ENCODE measurements at places on chromosomes 5 and 9.

GRCh38 chr5:80125022-80125961 is 90.1 kb downstream of the THBS4 start:
- no peak for DNase-seq

DNA sequence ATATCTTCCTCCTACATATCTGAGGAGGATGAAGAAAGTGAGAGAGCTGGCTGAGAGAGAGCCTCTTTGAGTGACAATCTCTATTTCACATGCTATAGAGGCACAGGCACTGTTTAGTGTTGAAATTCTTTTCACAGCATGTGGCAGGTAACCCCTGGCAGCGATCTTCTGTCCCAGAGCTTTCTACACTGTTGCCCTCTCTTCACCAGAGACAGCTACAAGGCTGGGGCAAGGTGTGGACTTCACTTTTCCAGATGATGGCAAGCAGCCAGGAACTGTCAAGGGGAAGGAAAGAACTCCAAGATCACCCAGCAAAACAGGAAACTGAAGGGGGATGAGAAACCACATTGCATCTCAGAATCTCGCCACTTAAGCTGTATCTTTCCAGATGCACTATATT is 205.2 kb downstream of the CAAP1 start:
- no peak for DNase-seq

DNA sequence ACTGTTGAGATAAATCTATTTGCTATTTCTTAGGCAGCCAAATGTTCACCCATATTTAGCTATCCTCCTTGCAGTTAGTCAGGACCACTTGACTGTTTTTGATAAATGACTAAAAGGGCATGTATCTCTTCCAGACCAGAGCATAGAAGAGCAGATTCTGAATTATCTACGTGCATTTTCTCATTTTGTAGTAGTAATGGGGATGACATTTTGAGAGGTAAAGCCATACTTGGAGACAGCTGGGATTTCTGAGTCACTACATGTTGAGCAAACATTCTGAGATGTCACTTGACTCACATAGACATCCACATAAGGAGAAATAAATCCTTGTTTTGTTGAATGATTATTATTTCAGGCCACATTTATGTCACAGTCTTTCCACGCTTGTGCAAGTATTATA is 297.6 kb downstream of the CDH10 start:
- DNase-seq, result no peak

- DNase-seq, result no peak
These were observed 249.1 kb downstream of the ENC1 start for GRCh38 chr5:74391410-74391809.

DNA sequence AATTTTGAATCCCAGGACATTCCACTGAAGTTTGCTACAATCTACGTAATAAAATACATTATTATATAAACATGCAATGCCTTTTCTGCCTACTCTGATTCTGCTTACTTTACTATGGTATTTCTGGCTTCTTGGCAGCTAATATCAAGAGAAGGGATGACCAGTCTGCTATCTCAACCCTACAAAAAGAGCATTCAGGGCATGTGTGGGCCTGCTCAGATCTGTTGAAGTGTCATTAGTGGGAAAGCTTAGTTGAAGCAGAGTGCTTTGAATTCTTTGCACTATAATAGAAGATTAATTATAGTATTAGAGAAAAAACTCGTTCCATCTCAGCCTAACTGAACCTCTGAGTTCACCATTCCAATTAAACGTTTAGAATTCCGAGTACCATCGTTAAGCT is 339.5 kb upstream of the ISL1 start:
- no peak for DNase-seq

DNA sequence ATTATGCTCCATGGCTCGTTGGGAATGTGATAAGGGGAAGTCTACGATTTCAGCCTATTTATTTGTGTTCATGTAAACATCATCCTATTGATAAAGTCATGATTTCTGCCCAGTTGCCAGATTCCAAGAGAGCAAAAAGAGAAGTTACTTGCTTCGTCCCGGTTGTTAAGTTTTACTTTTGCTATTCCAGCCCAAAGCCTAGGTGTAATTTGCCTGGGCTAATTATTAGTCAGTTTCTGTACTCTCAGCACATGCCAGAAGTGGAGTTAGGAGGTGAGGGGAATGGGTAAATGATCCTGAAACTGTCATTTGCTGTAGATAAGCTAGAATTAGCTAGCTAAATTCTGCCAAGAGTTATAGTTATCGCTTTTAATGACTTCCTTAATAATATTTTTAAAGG is 4.5 kb upstream of the ANKH start:
- no peak for DNase-seq

DNA sequence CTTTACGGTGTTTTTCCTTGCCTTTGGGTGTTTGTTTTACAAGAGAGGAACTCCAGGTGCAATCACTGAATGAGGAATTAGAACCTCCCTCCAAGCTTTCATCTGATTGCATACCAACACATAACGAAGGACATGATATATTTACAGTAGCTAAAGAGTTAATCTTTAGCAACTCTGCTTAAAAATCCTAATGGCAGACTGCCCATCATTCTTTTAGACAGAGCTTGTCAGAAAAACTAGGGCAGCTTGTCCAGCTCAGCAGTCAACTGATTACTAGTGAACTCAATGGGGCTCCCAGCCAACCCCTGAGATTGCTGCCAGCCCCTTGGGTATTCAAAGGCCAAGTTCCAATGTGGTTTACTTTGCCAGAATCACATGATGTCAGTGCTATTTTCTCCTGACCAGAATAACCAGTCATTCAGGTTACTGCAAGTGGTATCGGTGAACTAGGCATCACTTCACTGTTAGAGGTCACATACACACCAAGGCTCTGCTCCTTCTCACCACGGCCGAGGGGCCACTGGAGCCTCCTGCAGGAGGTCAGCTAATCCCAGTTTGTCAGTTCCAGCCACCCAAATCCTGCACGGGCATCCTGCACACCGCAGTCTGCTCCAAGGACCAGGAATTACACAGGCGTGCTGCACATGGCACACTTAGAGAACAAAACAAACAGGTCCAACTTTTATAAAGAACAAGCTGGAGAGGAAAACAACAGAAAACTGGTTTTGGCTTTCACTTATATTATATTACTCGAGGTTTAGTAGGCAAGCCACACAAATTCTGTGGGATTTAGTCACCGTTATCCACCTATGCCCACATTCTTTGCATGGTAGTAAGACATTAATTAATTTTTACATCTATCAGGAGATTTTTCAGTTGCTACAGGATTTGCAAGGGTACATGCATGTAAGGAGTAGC is 62.5 kb downstream of the NFIB start:
- no peak for DNase-seq

GRCh38 chr5:159310511-159310910 is 19.8 kb downstream of the IL12B start:
- DNase-seq, result no peak

GRCh38 chr9:100170085-100170484 is 71.0 kb downstream of the INVS start:
- DNase-seq, result no peak

- DNase-seq, result no peak
These were observed 164.1 kb downstream of the CFAP90 start for GRCh38 chr5:7686794-7687193.

DNA sequence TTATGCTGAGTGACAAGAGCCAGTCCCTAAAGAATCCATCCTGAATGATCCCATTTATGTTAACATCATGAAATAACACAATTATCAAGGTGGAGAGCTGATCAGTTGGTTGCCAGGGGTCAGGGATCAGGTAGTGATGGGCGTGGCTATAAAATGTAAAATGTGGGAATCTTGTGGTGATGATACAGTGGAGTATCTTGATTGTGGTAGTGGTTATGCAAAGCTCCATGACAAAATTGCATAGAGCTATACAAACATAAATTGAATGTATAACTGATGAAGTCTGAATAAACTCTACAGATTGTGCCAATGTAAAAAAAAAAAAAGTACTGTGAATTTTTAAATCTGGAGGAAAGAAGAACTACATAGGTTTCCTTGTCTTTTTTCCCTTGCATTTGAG is 104.6 kb upstream of the SPATA31C2 start:
- no peak for DNase-seq

GRCh38 chr9:31799953-31800609 is 584.4 kb upstream of the ACO1 start:
- peak; percentile 49 for DNase-seq

DNA sequence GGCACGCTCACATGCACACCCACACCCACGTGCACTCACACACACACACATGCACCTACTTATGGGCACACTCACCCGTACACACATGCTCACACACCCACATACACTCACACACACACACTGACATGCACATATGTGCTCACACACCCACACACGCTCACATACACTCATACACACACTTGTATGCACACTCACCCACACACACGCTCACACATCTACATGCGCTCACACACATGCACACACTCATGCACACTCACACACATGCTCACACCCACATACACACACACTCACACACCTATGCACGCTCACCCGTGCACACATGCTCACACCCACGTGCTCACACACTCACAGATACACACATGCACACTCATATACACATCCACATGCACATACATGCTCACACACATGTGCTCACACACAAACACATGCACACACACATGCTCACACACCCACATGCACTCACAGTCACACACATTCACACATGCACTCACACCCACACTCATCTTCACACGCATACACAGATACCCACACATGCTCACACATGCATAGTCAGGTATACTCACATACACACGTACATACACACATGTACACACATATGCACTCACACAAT is 138.3 kb downstream of the OLFM1 start:
- no peak for DNase-seq

Measured in NCI-H2081 treated with DMSO at 0.1 percent for 48 hours (cell line).